Uterus (tissue), 4 donors: ENCODE measurements at places on chromosomes 3 and 15. TPM values are rescaled to one million over a fixed set of nuclear protein-coding genes. Genes with fewer than 3 reads are reported as not detected.

GRCh38 chr15:68289621-68290352 lies 12.2 kb downstream of the FEM1B start:
- DNase-seq: no peak

GRCh38 chr3:78863306-78864203 lies 904.2 kb downstream of the ROBO1 start:
- no peak for DNase-seq

DNA sequence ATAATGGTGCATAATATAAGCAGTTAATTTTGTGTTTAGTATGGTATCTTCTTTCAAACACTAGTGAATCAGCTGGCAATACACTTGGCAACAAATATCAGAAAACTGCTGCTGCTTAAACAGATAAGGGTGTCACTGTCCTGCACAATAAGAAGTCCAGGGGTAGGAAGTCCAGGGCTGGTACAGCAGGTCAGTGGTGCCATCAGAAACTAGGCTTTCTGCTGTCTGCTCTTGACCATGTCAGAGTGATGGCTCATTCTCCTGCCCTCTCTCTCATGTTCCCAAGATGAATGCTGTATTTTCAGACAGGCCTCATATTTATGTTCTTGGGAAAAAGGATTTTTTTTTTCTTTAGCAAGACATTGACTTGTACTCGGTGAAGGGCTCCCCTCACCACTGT lies 9.2 kb upstream of the GRK7 start:
- DNase-seq: no peak

DNA sequence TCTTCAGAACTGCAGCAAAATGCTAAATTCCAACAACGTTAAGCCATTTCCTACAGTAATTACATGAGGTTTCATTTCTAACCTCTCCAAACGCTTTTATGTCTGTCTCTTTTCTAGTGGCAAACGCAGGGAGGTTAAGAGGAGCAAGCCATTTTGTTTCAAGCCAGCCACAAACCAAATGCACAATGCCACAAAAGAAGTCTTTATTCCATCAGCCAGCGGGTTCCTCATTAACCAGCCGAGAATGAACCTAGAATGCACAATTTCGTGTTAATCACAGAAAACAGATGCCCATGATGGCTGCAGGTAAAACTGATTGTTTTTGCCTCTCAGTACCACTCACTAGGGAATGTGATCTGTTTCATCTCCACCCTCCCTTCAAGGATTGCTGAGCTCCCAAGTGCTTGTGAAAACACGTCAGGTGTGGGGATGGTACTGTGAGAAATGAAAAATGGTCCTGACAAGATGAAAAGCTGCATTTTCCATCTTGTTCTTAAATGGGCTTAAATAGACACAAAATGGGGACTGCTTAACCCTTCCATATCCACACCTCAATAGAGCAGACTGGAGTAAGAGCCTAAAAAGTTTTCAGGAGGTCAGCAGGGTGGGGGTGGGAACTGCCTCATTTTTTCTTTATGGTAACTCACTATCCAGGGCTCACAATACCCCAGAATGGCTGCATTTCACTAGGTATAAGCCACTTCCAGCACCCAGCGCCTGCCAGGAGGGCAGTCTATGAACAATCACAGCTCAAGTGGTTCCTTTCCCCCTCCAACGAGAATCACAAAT lies 277.1 kb downstream of the MAGI1 start:
- DNase-seq: no peak

Gene LARP6
- 59.4 TPM for total RNA-seq

Gene MUC4
- total RNA-seq: 0.26 TPM

DNA sequence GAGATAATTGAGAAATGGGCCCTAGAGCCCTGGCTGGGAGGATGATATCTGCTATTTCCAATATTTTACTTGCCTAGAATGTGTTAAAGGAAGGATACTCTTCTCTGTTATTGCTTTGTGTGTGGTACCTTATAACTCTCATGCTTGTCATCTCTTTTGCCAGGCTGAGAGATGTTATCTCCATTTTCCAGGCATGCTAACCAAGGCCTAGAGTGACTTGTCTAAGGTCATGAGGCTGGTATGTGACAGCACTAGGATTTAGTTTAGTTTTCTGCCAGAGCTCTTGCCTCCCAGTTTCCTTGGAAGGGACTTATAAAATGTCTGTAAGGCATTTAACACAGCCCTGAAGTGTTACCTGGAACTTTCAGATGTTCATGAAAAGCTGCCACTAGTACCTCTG lies 1.4 kb downstream of the CLK3 start:
- DNase-seq: no peak

- no peak for DNase-seq
Measured at GRCh38 chr3:108133858-108134554, 43.2 kb upstream of the CD47 start.

DNA sequence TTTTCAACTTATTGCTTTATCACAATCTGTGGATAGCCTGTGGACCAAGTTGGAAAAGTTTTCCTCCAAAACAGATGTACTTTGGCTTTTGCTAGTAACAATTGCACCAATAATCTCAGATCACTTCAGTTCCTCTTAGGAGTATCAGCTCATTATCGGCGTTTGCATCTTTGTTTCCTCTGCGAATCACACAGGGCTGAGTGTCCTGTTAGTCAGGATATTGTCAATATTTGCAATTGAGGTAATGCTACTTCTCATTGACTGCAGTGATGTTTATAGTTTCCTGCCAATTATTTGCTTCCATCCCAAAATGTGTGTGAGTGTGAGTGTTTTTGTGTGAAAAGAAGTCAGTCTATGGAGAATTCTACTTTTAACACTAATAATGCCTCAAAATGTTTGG lies 545.0 kb downstream of the SI start:
- no peak for DNase-seq

Gene PLCD1
- 38.0 TPM for total RNA-seq

DNA sequence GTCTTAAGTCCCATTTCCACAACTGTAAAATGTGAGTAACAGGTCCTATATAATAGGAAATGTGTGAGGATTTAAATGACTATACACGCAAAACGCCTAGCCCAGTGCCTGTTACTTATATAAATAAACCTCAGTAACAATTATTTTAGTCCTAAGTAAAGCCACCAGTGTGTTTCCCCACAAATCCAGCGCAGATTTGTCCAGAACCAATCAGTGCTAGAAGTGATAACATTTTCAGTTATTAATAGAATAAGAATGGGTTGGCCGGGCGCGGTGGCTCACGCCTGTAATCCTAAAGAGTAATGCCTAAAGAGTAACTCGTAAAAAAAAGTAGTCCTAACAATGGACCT lies 561 bp downstream of the RPAP1 start:
- no peak for DNase-seq

Gene GPR156
- total RNA-seq: 1.9 TPM

Gene TTLL13
- not detected for total RNA-seq

GRCh38 chr3:169846458-169847193 lies 23.1 kb downstream of the LRRC31 start:
- no peak for DNase-seq

DNA sequence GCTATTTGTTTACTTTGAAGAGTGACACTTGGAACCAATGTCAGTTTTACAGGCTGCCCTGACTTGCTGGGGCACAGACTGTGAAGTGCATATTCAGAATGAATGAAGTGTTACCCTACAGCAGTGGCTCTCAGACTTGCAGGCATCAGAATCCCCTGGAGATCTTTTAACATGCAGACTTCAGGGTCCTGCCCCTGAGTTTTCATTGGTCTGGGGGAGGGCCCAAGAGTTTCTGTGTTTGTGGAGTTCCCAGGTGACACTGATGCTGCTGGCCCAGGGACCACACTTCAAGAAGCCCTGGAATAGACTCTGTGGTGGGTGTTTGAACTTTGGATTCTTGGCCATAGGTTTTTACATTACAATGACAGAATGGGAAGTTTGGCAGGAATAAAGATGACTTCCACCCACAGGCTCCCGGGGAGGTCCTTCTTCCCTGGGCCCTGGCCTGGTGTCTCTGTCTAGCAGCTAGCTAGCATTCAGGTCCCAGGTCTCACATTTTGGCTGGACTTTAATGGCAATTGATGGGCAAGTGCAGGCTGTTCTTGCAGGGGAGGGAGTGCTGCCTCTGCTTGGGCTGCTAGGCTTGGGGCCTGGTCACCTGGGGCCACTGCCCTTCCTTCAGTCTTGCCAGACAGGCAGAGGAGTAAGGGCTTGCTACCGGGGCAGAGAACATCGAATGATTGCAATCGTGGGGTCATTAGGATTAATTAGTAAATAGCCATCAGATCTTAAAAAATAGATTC lies 149.0 kb downstream of the APBA2 start:
- DNase-seq: no peak

- DNase-seq: no peak
Measured at GRCh38 chr3:195148549-195148948, 122.4 kb downstream of the XXYLT1 start.

Gene NCK1
- total RNA-seq: 48.4 TPM

- DNase-seq: no peak
Measured at GRCh38 chr15:75153087-75153486, 48.6 kb upstream of the C15orf39 start.

DNA sequence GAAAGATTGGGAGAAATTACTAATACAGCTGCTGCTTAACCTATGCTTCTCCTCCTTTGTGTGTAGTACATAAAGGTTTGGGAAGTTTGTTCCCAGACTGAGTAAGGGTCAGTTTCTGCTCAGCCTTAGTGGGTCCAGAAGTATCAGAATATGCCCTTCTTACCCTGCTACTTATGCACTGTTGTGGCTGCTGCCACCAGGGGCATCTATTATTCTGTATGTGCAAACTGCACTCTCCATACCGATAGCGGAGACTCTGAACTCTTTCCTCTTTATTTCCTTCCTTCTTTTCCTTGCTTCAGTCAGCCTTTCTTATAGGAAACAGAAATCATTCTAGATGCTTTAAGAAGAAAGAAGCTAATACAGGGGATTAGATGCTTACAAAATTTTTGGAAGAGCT lies 4.0 kb downstream of the NEDD4 start:
- DNase-seq: no peak
